ENCODE measurements at places on chromosomes 7 and 10. TPM values are rescaled to one million over a fixed set of nuclear protein-coding genes. Genes with fewer than 3 reads are reported as not detected.

Gene TSPAN12
- total RNA-seq: 5.7 TPM

Gene GRID2IP
- total RNA-seq: 0.41 TPM

Gene TEX36
- total RNA-seq: 0.41 TPM

Gene FAM24B
- 2.9 TPM for total RNA-seq

Gene NRBF2
- 20.4 TPM for total RNA-seq

Gene OR9A2
- total RNA-seq: under 0.01 TPM

Gene CDH23
- total RNA-seq: 3.3 TPM

Gene ADAM22
- 76.2 TPM for total RNA-seq

Gene EIF5AL1
- total RNA-seq: under 0.01 TPM

Gene TAC1
- total RNA-seq: 21.2 TPM
